ENCODE measurements at places on chromosomes 7 and 10.

DNA sequence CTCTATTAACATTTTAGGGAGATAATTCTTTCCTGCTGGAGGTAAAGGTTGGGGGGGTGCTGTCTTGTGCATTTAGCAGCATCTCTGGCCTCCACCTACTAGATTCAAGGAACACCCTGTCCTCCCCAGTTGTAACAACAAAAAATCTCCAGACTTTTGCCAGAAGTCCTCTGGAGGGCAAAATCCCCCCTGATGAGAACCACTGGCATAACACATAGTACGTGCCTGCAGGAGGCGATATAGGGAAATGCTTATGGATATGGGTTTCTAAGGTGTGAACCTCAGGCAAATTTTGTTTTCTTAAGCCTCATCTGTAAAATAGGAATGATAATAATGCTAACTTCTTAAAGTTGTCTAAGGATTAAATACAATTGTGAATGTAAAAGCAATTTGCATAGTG lies 2.9 kb upstream of the OSBPL3 start:
- H3K27ac ChIP-seq, result no peak overlapping the region
- no peak for DNase-seq
- H3K4me3 ChIP-seq, result no peak overlapping the region
- H3K4me1 ChIP-seq, result peaks cover 37% of the 10 kb centered on the region
- peaks cover 12% of the 10 kb centered on the region for H3K36me3 ChIP-seq
- H3K27me3 ChIP-seq, result peaks cover 16% of the 10 kb centered on the region

GRCh38 chr10:129745186-129745750 lies 218.8 kb downstream of the EBF3 start:
- H3K4me1 ChIP-seq, result no peaks in the 10 kb centered on the region
- no peaks in the 10 kb centered on the region for H3K27me3 ChIP-seq
- peaks cover 5% of the 10 kb centered on the region for H3K36me3 ChIP-seq
- no peak overlapping the region for H3K27ac ChIP-seq
- H3K4me3 ChIP-seq, result no peak overlapping the region

DNA sequence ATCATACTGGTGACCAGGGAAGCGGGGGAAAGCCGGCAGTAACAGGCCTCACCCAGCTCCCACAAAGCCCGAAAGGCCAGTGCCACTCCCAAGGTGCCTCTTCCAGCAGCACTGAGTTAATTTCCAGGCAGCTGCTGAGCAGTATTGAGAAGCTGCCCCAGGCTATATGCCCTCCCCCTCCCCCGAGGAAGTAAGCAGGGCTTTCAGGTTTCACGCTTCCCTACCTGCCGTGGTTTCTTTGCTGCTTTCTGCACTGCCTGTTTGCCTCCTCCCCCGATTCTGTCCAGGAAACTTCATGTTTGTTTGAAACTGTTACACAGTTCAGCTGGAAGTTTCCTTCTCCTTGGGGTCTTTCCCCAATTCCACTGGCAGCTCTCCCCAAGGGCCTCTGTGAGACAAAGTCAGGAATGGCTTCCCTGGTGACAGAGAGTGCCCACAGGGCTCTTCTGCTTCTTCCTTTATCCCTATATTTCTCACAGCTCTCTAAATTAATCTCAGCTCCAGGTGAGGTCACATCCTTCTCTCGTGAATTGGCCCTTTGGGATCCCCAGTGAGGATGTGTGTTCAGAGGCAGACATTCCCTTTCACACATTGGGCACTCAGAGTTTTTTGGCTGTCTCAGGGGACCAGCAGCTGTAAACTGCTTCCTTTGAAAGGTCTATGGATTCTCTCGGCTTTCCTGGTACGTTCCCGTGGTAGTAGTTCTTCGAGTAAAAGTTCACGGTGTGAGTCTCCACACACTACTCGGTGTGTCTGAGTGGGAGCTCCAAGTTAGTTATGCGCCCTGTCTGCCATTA lies 19.4 kb downstream of the C1GALT1 start:
- peak; percentile 58 for DNase-seq
- H3K4me3 ChIP-seq, result peak overlapping the region; percentile 41
- peaks cover 78% of the 10 kb centered on the region for H3K4me1 ChIP-seq
- peak overlapping the region; percentile 81 for H3K27ac ChIP-seq
- no peaks in the 10 kb centered on the region for H3K27me3 ChIP-seq
- H3K36me3 ChIP-seq, result peaks cover 52% of the 10 kb centered on the region

DNA sequence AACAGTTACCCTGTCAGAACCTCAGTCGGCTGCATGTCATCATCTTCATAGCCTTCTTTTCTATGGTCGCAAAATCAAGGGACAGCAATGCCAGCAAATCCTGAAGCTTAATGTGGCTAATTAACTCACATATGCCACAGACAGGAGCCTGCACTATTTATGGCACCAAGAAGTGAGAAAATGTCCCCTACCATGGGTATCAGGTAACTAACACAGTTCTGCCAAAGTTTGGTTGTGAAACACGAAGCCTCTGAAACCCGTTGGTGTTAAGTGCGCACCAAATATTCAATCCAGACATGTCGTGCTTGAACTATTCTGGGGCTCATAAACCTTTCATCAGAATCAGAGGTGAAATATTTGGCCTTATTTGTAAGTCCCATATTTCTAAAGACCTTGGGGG lies 63.3 kb downstream of the EVX1 start:
- no peaks in the 10 kb centered on the region for H3K4me1 ChIP-seq
- H3K27ac ChIP-seq, result no peak overlapping the region
- H3K4me3 ChIP-seq, result no peak overlapping the region
- H3K36me3 ChIP-seq, result no peaks in the 10 kb centered on the region
- DNase-seq, result no peak

GRCh38 chr7:12066004-12066403 lies 145.1 kb upstream of the TMEM106B start:
- H3K4me1 ChIP-seq, result no peaks in the 10 kb centered on the region
- no peak overlapping the region for H3K27ac ChIP-seq
- H3K27me3 ChIP-seq, result no peaks in the 10 kb centered on the region
- no peak for DNase-seq
- no peaks in the 10 kb centered on the region for H3K36me3 ChIP-seq
- H3K4me3 ChIP-seq, result no peak overlapping the region

DNA sequence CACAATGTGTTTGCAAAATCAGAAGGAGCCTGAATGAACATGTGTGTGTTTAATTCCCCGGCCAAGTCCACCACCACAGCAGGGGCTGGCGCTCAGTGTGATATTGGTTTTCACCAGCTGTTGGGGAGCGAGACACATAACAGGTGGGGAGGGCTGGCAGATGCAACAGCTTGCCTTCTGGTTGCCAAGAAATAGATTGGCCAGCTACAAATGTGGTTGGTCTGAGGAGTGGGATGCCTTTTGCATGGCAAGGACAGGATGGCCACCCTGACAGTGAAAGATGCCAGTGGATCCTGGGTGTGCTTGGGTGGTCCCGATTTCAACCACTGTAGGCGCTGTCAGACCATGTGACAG lies 292.5 kb upstream of the FZD8 start:
- H3K4me1 ChIP-seq, result no peaks in the 10 kb centered on the region
- H3K27me3 ChIP-seq, result no peaks in the 10 kb centered on the region
- no peak overlapping the region for H3K27ac ChIP-seq
- H3K4me3 ChIP-seq, result no peak overlapping the region

DNA sequence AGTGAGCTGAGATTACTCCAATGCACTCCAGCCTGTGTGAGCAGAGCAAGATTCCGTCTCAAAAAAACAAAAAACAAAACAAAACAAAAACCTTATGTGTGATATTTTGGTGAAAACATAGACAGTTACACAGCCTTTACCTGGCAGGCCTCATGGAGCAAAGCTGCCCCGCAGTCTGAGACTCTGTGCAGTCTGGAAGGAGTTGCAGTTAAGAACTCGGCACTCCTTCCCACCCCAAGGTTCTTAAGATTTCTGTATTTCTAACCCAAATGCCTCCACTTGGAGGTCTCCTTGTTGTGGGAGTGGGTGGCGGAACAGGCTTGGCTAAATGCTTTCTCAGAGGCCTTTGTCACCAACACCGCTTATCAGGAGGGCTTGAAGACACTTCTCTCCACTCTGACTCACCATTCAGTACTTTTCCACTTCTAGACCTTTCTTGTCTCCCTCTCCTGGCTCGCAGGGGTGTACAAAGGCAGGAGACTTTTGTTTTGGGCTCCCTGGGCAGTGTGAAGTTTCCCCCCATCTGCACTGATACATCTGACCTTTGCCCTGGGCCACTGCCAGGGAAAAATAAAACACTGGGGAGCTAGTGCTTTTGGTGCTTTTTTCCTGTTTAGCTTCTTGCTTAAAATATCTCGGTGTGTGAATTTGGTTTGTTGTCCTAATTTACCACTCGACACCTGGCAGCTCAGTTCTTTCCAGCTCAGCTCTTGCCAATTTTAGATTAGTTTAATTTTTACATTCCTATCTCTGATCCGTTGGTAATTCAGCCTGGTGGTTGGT lies 51.3 kb upstream of the MAGI2 start:
- no peaks in the 10 kb centered on the region for H3K36me3 ChIP-seq
- H3K27me3 ChIP-seq, result no peaks in the 10 kb centered on the region
- no peaks in the 10 kb centered on the region for H3K4me1 ChIP-seq
- DNase-seq, result no peak
- no peak overlapping the region for H3K4me3 ChIP-seq

DNA sequence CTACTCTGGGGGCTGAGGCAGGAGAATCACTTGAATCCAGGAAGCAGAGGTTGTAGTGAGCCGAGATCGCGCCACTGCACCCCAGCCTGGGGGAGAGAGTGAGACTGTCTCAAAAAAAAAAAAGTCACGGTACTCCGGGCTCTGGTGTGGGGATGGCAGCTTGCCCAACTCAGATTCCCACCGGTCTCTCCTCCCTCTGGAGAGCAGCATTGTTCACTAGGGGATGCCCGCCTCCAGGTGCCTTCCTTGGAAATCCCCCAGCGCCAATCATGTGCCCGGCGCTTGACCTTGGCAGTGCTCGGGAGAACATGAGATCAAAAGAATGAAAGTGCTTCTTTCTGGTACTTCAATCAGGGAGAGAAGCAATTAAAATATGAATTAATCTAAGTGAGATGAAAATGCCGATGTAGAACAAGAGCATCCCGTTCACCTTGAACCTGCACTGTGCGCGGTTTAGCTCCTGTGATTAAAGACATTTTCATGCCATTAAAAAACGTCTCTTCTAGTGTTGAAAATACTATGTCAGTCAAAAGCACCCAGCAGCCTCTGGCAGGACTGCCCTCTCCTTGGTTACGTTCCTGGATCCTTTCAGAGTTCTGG lies 1127.3 kb upstream of the AUTS2 start:
- no peak for DNase-seq
- no peak overlapping the region for H3K27ac ChIP-seq
- no peaks in the 10 kb centered on the region for H3K27me3 ChIP-seq
- H3K36me3 ChIP-seq, result no peaks in the 10 kb centered on the region
- no peak overlapping the region for H3K4me3 ChIP-seq

Data from activated CD4-positive, alpha-beta T cell treated with anti-CD3 and anti-CD28 coated beads, Interleukin-2, amount 10 ng/mL, durations not matched to agents 7 days and 5 days (primary cell).